SJSA1 (cell line): ENCODE measurements at places on chromosomes 11 and 22. TPM values are rescaled to one million over a fixed set of nuclear protein-coding genes. Genes with fewer than 3 reads are reported as not detected.

GRCh38 chr22:32587449-32587848 is 112.8 kb downstream of the FBXO7 start:
- no peak for DNase-seq
- no peaks in the 10 kb centered on the region for H3K36me3 ChIP-seq
- H3K27me3 ChIP-seq = no peaks in the 10 kb centered on the region
- H3K27ac ChIP-seq = no peak overlapping the region

DNA sequence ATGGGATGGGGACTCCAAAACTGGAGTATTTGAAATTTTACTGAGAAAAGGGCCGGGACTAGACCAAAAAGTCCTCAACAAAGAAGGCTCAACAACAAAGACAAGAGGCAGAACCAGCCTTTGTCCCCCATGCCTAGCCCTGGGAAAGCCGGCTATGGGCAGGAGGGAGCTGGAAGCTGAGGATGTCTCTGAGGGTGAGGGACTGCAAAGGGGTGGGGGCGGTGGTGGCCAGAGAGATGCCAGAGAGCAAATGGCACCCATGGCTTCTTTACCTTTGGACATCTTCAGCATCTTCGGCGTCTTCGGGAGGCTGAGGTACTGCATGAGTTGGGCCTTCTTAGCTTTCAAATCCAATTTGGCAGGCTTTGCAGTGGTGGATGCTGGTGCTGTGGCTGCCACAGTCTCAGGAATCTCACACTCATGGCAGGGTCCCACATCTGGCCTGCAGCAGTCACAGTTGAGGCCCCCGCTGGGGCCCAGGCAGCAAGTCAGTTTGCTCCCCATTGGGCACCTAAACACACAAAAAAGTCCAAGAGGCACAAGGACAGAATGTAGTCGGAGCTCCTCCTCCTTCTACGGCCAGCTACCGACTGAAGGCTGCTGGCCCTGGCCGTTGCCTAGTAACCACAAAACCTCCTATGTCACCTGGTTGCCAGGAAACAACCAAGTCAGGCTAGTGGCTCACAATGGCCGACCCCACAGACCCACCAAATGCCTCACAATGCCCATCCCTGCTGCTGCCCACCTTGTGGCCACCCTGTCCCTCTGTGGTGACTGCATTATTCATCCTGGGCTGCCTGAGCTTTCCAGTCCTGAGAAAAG is at the start of gene C22orf42:
Gene C22orf42, minus strand, starts transcription at position 592 of the 822 bp plus-strand sequence. Its CDS starts 88 bp downstream, at position 504.
- no peak for DNase-seq
- H3K36me3 ChIP-seq = no peaks in the 10 kb centered on the region
- H3K27me3 ChIP-seq = peaks cover 10% of the 10 kb centered on the region

- no peaks in the 10 kb centered on the region for H3K4me1 ChIP-seq
- no peaks in the 10 kb centered on the region for H3K36me3 ChIP-seq
- H3K27ac ChIP-seq = no peak overlapping the region
- H3K27me3 ChIP-seq = no peaks in the 10 kb centered on the region
- DNase-seq = no peak
- H3K4me3 ChIP-seq = no peak overlapping the region
These were observed 92.5 kb downstream of the DSCAML1 start for GRCh38 chr11:117704395-117705100.

- no peaks in the 10 kb centered on the region for H3K4me1 ChIP-seq
- no peak for DNase-seq
- no peak overlapping the region for H3K27ac ChIP-seq
These were observed 164.0 kb upstream of the UBASH3B start for GRCh38 chr11:122491509-122491908.

PATE4 gene
- total RNA-seq = not detected in 2 replicates

QSER1 gene
- total RNA-seq = 15.0 and 24.9 TPM in 2 replicates
